ENCODE measurements at places on chromosomes 5 and 9.

DNA sequence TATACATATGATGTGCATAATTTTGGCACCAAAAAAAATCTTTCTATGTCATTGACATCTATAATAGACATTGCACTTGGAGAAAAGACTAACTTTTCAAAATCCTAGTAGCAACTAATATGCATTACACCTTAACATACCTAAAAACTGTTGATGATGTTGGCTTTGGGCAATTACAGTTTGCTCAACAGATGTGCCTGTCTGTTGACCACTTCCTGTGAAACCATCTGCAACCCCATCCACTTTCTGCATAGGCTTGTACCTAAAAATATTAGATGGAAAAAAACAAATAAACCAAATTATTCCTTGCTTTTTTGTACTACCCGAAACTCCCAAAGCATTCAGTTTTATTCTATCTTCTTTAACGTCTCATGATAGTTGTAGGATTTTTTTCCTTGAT, 248.6 kb downstream of the RFX3 start:
- no peak for DNase-seq

DNA sequence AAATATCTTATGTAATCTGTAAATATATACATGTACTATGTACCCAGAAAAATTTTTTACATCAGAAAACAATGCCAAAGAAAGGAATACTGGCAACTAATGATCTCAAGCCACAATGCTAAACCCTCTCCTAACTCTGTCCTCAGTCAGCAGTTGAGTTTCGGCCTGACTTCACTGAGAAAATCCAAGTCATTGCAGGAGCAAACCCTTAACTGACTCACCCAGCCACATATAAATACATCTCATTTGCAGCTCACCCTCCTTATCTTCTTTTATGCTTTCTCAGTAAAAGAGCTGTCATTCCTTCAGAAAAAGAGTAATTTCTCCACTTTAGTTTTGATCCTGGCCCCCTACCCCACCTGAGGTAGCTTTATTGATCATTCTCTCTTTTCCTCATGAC, 46.1 kb upstream of the TMED7 start:
- DNase-seq: no peak

DNA sequence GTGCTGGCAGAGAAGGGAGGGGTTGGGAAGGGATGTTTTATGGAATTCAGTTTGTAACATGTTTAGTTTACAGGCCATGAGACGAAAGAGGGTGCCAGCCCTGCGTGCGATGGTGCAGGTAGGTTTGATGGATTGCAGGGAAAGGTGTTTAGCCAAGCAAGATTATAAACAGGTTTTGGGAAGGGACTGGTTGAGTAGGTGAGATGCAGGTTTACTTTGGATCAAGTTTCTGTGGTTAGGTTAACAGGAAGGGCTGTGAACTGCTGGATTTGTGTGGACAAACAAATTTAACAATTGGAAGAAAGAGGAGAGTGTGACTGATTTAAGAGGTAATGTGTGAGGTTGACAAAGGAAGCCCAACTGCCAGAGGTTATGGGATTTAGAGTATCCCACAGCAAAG, 32.6 kb upstream of the GPX3 start:
- DNase-seq: no peak

DNA sequence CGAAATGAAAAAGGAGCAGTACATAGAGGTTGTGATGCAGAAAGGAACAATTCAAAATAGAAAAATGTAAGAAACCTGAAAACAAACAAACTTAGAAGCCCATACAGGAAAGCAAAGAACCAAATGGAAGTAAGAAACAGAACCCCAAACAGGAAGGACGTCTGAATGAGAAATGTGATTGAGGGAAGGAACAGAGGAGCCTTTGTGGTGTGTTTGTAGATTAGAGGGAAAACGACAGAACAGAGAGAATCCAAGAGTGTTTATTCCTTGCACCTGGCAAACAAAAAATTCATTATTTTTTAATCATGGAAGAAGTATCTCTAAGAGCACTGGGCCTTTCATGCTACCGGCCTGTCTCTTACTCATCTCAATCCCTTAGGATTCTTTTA, 67.8 kb upstream of the ZSWIM6 start:
- DNase-seq: no peak

GRCh38 chr5:178590924-178591423, 781 bp upstream of the COL23A1 start:
- no peak for DNase-seq

- no peak for DNase-seq
Observed at GRCh38 chr5:109739741-109740728, 50.3 kb downstream of the MAN2A1 start.

DNA sequence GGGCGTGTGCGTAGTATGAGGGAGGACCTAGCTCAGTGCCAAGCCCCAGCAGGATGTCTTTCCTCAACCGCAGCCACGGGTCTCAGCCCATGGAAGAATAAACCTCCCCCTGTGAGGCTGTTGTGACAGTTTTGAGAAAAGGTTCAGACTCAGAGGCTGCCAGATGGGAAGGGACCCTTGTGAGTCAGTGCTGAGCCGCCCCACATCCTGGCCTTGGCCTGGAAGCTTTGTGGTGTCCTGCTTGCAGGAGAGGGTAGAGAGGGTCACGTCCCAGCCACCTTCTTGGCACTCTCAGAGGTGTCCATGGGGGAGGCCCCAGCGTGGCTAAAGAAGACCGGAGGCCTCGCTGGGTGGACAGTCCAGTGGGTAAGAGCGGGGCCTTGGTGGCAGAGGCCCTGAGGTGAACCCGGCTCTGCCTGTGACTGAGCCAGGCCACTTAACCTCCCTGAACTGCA, 2.8 kb downstream of the GRHPR start:
- DNase-seq: no peak

DNA sequence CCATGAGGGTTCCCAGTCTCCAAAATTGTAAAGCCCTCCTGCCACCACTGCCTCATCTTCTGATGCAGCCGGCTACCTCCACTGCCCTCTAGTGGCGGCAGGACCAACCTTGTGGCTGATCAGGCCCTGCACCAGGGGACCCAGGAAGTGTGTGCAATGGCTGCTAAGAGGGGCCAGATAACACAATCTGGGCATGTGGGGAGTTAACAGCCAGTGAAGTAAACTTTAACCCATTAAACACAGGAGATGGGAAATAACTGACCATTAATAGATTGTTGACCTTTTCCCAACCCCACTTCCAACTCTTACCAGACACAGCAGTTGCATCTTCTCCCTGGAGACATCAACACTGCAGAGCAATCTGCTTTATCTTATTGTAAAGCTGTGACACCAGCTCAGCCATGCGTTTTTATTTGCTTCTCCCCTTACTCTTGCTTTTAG, 63.3 kb downstream of the FREM1 start:
- DNase-seq: no peak

DNA sequence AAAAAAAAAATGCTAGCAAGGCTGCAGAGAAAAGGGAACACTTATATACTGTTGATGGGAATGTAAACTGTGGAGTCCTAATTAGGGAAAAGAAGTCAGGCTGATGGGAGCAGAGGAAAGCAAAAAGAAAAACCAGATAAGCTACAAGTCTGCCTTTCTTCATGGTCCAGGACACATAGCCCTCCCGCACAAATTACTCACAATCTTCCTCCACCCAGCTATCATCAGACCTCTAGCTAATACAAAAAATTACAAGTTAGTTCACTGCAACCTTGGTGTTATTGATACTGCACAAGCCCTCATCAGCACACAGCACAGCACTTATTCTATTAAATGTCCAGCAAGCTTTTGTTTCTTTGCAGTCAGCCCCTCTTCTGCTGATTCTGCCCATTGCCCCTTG, 186.0 kb upstream of the ADRA1B start:
- no peak for DNase-seq

DNA sequence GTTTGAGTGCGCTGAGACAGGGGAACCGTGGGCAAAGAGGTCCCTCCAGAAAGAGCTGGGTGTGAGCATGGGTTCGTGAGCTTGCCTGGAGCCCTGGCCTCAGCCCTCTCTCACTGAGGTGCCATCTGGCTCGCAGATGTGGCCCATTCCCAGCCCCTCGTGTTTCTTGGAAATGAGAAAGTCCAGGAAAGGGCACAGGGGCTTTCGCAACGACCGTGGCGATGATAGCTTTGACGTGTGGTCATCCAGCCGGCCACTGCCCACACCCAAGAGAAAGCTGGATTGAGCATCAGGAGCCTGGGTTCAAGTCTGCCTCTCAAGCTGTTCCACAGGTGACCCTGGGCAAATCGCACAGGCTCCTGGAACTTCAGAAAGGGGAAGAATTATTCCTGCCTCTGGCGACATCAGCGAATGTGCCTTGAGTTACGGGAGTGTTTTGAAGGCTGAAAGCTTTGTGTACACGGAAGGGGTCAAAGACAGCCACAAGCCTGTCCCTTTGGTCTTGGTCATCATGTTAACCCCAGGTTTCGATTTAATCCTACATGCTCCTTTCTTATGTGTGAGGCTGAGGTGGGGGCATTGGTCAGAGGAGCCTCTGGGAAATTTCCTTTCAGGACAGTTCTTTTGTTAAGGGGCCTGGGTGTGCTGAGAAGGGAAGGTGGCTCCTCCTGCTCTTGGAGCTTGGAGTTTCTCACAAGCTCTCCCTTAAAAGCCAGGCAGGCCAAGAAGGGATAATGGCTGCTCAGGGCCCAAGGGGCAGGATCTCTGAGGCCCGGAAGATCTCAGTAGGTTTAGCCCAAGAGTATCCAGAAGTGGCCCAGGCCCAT, 41.7 kb upstream of the IL17B start:
- DNase-seq: no peak

- no peak for DNase-seq
Observed at GRCh38 chr5:67166460-67167285, 29.9 kb downstream of the CD180 start.

DNA sequence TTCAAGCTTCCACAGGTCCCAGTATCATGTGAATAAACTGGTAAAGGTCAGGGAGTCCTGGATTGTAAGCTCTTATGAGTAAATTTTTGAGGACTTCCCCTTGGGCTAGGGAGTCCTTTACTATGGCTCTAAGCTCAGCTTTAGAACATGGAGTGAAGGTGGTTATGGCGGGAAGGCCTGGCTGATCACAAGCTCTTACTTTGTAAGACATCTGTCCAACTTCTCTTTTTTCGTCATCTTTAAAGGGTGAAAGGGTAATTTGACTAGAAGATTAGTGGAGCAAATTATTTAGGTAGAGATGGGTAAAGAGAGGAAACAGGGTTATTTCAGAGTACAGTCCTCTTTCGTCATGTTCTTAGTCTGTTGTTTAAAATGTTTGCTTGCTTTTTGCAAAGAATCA, 155.4 kb downstream of the AOPEP start:
- DNase-seq: no peak

- DNase-seq: no peak
Observed at GRCh38 chr5:73901043-73901442, 275.0 kb downstream of the ARHGEF28 start.

GRCh38 chr5:53068291-53068836, 41.2 kb downstream of the MOCS2 start:
- DNase-seq: no peak

DNA sequence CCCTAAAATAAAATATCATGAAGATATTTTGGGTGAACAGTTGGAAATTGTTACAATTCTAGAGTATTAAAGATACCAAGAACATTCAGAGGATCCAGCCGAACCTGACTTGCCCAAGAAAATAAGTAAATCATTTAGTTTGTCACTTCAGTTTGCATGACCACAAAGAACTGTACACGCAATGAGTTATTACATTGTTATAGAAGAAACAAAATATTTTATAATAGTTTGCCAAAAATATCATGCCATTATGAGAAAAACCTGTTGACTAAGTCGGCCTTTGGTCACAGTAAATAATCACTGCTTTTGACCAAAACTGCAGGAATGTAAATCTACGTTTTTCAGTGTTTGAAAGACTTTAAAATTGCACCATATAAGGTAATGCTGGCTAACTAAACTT, 27.9 kb downstream of the TRIO start:
- DNase-seq: no peak

- no peak for DNase-seq
Observed at GRCh38 chr5:138985683-138986082, 110.5 kb upstream of the LRRTM2 start.

- DNase-seq: no peak
Observed at GRCh38 chr5:6732634-6733410, 19.6 kb downstream of the TENT4A start.

DNA sequence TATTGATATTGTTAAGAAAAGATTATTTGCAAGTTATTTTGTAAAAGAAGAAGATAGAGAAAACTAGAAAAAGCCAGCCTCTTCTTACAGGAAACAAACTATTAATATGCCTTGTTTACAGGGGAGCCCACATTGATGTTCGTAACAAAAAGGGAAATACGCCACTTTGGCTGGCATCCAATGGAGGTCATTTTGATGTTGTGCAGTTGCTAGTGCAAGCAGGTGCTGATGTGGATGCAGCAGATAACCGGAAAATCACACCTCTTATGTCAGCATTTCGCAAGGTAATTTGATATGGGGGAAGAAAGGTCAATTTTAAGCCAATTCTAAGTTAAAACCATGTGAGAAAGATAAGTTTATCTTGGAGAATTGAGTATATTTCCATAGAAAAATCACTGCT, 37.6 kb upstream of the EIF4EBP3 start:
- DNase-seq: no peak

GRCh38 chr9:91951944-91952520, 2.0 kb upstream of the ROR2 start:
- DNase-seq: no peak

- DNase-seq: no peak
Observed at GRCh38 chr9:104860263-104860662, 67.7 kb downstream of the ABCA1 start.

- no peak for DNase-seq
Observed at GRCh38 chr5:96337048-96337781, 95.8 kb downstream of the PCSK1 start.

DNA sequence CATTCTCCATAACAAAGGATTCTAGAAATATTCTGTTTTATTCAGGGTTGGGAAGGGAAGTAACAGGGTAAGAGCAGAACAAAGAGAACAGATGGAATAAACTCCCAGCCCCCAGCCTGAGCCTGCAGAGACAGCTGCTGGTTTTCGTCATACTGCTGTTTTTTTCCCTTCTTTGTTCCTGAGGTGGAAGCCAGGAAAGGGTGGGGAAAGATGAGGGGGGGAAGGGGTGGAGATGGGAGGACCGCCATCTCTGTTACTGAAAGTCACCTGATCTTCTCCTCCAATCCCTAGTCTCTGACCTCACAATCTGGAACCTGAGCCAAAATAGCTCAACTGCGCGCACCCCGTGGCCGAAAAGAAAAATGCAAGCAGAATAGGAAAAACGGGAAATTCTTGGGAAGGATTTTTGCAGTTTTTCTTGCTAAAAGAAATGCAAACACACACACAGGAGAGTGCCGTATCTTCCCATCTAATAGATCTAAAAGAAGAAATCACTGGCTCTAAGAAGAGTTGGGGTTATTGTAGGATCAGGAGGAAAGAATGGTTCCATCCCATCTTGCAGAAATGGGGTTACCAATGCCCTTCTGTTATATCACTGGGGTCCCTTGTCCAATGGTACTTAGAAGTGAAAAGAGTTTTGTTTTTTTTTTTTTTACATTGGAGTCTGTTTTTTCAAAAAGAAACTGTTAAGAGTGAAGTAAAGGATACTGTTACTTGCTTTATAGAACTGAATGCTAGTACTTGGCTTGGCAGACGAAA, 57.9 kb downstream of the DIAPH1 start:
- no peak for DNase-seq

- DNase-seq: no peak
Observed at GRCh38 chr5:167943343-167943742, 348.1 kb upstream of the WWC1 start.

GRCh38 chr5:154654486-154655371, 100.4 kb upstream of the LARP1 start:
- DNase-seq: no peak

- no peak for DNase-seq
Observed at GRCh38 chr9:91751922-91752321, 198.1 kb downstream of the ROR2 start.

GRCh38 chr9:106726070-106726815, 136.7 kb upstream of the ZNF462 start:
- no peak for DNase-seq

GRCh38 chr5:149496166-149496565, 55.1 kb downstream of the CSNK1A1 start:
- DNase-seq: no peak

- DNase-seq: no peak
Observed at GRCh38 chr9:126974594-126974993, 60.0 kb downstream of the RALGPS1 start.
